ENCODE measurements at places on chromosomes 1 and 21.
A peak's percentile ranks its signal among the peaks of the same experiment; 100 is the strongest.

GRCh38 chr1:59653968-59654367 is 160.8 kb upstream of the HOOK1 start:
- no peak for DNase-seq

- DNase-seq: no peak
Observed at GRCh38 chr1:67793562-67793961, 39.7 kb downstream of the GNG12 start.

GRCh38 chr1:53578358-53578757 is 119.2 kb downstream of the DMRTB1 start:
- DNase-seq: no peak

DNA sequence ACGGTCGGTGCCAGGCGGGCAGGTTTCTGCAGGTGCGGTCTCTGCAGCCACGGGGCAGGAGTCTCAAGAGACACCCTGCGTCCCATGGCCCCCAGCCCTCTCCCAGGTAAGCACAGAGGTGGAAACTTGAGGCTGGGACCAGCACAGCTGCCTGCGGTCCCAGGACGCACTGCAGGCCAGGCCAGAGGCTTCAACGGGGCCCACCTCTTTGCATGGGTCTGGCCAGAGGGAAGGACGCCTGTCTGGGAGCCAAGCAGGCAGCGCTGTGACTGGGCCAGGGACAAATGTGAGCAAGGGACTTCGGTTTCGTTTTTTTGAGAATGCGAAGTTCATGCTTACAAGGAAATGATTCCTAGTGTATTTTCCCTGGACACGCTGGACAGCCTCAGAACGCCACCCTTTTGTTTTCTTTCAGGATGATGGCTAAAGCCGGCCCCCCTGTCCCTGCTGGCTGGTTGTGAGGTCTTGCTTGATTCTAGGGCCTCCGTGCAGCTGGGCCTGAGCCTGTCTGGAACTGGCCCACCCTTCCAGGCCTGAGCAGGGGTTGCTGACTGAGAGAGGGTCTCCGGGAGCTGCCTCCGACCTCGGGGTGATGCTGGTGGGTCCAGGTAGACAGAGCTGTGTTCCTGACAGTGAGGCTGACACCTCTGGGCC is 38.3 kb downstream of the MORN1 start:
- DNase-seq: no peak

- peak; percentile 70 for DNase-seq
Observed at GRCh38 chr1:27528818-27529703, 39.1 kb upstream of the WASF2 start.

GRCh38 chr1:115454837-115455511 is 116.9 kb upstream of the NGF start:
- DNase-seq: no peak

Data from ecto neural progenitor cell (in vitro differentiated cells).